ENCODE measurements at places on chromosomes 6 and 20. TPM values are rescaled to one million over a fixed set of nuclear protein-coding genes. Genes with fewer than 3 reads are reported as not detected.

- no peaks in the 10 kb centered on the region for H3K36me3 ChIP-seq
- no peaks in the 10 kb centered on the region for H3K27me3 ChIP-seq
- no peak for DNase-seq
- no peak overlapping the region for H3K27ac ChIP-seq
- no peak overlapping the region for H3K4me3 ChIP-seq
These were observed 15.6 kb upstream of the BICRAL start for GRCh38 chr6:42766163-42766670.

GRCh38 chr6:91185072-91185471 is 598.2 kb upstream of the MAP3K7 start:
- no peaks in the 10 kb centered on the region for H3K36me3 ChIP-seq
- no peaks in the 10 kb centered on the region for H3K27me3 ChIP-seq
- H3K27ac ChIP-seq: no peak overlapping the region
- DNase-seq: no peak
- no peak overlapping the region for H3K4me3 ChIP-seq
- H3K4me1 ChIP-seq: no peaks in the 10 kb centered on the region

DNA sequence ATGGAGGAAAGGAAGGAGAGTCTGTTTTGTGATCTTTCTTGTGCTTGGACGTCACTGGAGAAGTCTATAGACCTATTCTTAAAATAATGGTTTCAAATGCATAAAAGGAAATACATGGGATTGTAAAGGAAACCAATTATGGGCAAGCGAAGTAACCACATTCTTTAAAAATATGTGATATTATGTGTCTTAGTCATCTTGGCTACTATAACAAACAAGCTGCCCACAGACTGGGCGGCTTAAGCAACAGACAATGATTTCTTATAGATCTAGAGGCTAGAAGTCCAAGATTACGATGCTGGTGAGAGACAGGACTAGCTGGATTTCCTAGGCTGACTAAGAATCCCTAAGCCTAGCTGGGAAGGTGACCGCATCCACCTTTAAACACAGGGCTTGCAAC is 49.4 kb upstream of the CD83 start:
- no peak overlapping the region for H3K4me3 ChIP-seq
- H3K27me3 ChIP-seq: no peaks in the 10 kb centered on the region
- no peak for DNase-seq
- H3K36me3 ChIP-seq: no peaks in the 10 kb centered on the region
- no peak overlapping the region for H3K27ac ChIP-seq
- H3K4me1 ChIP-seq: no peaks in the 10 kb centered on the region

DNA sequence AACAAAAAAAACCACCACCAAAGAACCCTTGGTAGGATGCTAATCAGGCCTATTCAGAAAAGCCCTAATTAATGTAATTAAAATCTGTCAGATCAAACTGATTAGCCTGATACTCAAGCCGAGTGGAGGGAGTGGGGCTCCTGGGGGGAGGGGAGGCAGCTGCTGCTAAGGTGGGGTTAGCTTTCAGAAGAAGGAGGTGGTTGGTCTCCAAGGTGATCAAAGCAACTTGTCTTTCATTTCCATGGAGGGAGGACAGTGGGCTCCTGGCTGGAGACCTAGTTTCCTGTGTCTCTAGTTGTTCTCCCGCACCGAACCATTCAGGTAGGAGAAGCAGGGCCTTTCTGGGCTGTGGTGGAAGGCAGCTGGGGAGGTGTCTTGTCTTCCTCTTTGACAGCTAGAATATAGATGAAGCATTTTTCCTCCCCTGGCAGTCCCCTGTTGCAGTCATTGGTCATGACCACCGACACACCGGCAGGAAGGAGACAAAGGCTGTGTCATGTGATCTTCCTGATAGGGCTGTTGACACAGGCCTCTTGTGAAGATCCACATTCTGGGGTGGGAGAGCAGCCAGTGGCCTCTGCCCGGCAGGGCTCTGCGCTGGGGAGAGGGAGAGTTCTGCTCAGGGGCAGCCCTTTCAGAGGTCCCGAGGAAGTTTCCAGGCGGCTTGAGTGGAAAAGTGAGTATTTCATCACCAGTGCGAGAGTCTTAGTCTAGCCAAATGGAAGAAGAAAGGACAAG is 39.9 kb upstream of the PRDM1 start:
- no peaks in the 10 kb centered on the region for H3K4me1 ChIP-seq
- H3K27ac ChIP-seq: no peak overlapping the region
- no peak overlapping the region for H3K4me3 ChIP-seq
- no peaks in the 10 kb centered on the region for H3K36me3 ChIP-seq

DNA sequence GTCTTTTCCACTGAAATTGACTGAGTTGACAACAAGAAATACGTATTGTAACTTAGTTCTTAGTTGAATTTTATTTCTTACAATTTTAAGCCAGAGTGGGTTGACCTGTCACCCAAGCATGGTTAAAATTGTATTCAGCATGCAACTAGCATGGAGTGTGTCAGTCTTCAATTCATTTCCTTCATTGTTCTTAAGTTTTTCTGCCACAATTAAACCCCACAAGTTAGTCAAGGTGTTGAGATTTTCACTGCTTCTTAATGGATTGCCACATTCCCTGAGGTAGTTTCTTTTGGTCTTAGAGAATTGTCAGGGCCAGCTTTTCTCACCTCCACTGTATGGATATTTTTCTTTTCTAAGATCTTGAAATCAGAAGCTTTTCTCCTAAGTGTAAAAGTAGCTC is 2.1 kb downstream of the PTPN1 start:
- H3K27me3 ChIP-seq: no peaks in the 10 kb centered on the region
- no peaks in the 10 kb centered on the region for H3K36me3 ChIP-seq
- peak overlapping the region; percentile 89 for H3K4me3 ChIP-seq
- H3K27ac ChIP-seq: no peak overlapping the region
- H3K4me1 ChIP-seq: peaks cover 37% of the 10 kb centered on the region

- no peaks in the 10 kb centered on the region for H3K27me3 ChIP-seq
- no peak for DNase-seq
- H3K36me3 ChIP-seq: no peaks in the 10 kb centered on the region
These were observed 53.5 kb downstream of the RIPOR2 start for GRCh38 chr6:24882295-24882694.

DNA sequence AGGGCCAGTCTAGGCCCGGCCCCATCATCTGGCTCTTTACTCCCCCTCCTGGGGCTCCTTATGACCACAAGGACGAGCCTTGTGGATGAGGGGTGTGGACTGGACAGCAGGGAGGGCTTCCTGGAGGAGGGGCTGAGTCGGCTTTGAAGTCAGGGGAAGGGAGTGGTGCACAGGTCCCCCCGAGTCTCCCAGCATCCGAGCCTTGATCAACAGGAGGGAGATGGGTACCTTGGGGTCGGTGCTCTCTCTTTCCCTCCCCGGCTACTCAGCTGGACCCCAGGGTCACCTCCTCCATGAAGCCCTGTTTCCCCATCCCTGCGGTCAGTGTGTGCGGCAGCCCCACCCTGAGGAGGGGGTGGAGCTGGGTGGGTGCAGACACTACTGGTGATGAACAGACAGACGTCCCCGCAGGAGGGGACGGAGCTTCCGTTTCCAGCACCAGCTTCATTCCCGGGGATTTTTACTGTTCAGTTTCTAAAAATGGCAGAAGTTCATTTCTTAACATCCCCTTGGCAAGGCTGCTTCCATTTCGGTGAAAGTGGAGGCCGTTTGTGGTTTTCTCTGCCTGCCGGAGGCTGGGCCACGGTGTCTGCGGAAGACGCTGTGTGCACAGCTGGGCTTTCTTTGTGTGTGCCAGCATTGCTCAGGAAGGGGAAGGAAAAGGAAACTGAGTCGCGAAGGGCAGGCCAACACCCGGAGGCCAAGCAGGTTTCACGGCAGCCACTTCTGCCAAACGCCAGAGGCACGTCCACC is 19.6 kb downstream of the NTSR1 start:
- no peak overlapping the region for H3K27ac ChIP-seq
- H3K4me1 ChIP-seq: peaks cover 2% of the 10 kb centered on the region
- no peaks in the 10 kb centered on the region for H3K27me3 ChIP-seq
- no peak for DNase-seq

GRCh38 chr6:146153040-146153758 is 124.3 kb downstream of the GRM1 start:
- no peak overlapping the region for H3K4me3 ChIP-seq
- no peak overlapping the region for H3K27ac ChIP-seq
- DNase-seq: no peak
- H3K36me3 ChIP-seq: no peaks in the 10 kb centered on the region

GRCh38 chr6:26159357-26160273 is 72.4 kb downstream of the HFE start:
- H3K36me3 ChIP-seq: no peaks in the 10 kb centered on the region
- H3K27me3 ChIP-seq: no peaks in the 10 kb centered on the region
- no peak overlapping the region for H3K27ac ChIP-seq
- peaks cover 10% of the 10 kb centered on the region for H3K4me1 ChIP-seq
- peak overlapping the region; percentile 69 for H3K4me3 ChIP-seq

DNA sequence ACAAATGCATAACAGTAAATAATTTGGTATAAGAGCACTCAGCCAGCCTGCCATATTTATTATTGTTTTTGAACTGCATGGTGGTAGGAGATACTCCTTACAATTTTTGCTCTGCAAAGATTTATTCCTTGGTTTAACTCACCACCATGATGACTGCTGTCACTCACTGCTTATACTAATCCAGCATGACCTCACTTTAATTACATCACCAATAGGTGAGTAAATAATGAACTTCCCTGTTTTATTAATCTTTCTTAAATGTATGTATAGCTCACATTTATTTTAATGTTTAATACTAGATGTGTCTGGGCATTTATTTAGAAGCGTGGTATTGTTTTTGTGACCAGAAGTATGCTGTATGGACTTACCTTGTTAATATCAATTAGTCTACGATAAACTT is 12.8 kb upstream of the TP53TG5 start:
- H3K27me3 ChIP-seq: no peaks in the 10 kb centered on the region
- no peak overlapping the region for H3K27ac ChIP-seq
- no peak overlapping the region for H3K4me3 ChIP-seq
- DNase-seq: no peak
- H3K4me1 ChIP-seq: no peaks in the 10 kb centered on the region

The ZBP1 gene
- total RNA-seq: 3.7 TPM

The VSTM2L gene
- 4.1 TPM for total RNA-seq

The SPTLC3 gene
- total RNA-seq: 65.9 TPM

All from kidney (tissue), 22 donors.